Bronchial epithelial cell (primary cell): ENCODE measurements at places on chromosomes 12 and 14. TPM values are rescaled to one million over a fixed set of nuclear protein-coding genes. Genes with fewer than 3 reads are reported as not detected.
A peak's percentile ranks its signal among the peaks of the same experiment; 100 is the strongest.

GPRC5A gene
- 16.1 and 19.3 TPM in 2 replicates for total RNA-seq

DNA sequence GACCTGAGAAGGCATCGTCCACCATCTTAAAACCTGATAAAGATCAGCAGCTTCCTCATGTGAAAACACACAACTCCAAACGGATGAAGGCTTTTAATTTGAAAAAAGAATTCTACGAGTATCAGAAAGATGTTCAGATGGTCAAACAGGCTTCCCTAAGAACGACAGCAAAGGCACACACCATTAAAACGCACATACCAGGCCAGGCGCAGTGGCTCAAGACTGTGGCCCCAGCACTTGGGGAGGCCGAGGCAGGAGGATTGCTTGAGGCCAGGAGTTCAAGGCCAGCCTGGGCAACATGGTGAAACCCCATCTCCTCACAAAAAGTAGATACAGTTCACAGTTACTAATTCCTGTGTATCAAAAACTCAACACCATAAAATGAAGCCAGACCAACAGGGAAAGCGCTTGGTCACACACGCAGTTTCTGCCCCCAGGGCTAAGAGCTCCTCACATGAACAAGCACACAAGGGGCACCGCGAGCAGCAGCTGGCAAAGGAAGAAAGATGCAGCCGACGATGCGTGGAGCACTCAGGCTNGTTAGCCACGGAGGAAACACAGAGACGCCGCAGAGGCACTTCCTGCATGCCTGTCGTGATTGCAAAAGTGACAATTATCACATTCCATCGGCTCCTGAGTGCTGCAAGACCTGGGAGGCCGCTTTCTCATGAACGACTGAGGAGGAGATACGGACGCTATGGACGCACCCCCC lies 78.0 kb downstream of the NOC4L start:
- peak; percentile 6 for DNase-seq

CMA1 gene
- not detected in 2 replicates for total RNA-seq

GRCh38 chr14:58082011-58082410 lies 70.0 kb downstream of the ARMH4 start:
- peak; percentile 52 for DNase-seq
